ENCODE measurements at places on chromosomes 5 and 9.

DNA sequence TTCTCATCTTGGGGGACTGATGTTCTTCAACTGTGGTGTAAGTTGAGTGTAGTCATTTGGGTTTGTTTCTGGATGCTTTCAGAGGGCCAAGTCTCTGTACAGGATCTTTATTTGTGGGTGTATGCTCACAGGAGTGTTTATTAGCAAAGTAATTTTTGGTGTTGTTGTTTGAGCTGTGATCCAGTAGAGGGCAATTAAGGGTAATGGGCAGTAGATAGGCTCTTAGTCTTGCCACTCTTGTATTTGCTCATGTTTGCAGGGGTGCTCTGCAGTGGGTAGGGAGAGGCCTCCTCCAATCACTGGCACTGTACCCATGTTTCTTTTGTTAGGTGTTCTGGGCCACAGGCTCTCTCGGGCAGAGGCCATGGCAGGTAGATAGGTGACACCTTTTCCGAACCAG is 45.9 kb upstream of the ITGA2 start:
- no peaks in the 10 kb centered on the region for H3K27me3 ChIP-seq
- DNase-seq = no peak
- H3K4me3 ChIP-seq = no peak overlapping the region
- H3K36me3 ChIP-seq = no peaks in the 10 kb centered on the region

DNA sequence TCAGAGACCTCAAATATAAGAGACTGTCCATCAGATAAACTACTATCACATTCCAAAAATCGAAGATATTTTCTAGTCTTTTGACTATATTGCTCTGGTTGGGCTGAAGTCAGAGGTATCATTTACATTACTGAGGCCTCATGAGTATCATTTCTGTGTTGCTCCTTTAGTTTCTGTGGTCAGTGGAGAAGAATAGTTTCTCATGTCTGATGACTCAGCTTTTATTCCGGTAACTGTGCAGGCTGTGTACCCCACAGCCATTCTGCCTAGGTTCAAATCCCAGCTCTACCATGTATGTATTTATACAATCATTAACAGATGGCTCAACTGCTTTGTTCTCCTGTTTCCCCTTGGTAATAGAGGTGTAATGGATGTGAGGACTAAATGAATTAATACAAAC is 179.3 kb downstream of the ALDH1A1 start:
- H3K27ac ChIP-seq = no peak overlapping the region
- H3K4me1 ChIP-seq = no peaks in the 10 kb centered on the region
- no peaks in the 10 kb centered on the region for H3K36me3 ChIP-seq
- H3K27me3 ChIP-seq = peaks cover 11% of the 10 kb centered on the region
- no peak for DNase-seq
- no peak overlapping the region for H3K4me3 ChIP-seq

DNA sequence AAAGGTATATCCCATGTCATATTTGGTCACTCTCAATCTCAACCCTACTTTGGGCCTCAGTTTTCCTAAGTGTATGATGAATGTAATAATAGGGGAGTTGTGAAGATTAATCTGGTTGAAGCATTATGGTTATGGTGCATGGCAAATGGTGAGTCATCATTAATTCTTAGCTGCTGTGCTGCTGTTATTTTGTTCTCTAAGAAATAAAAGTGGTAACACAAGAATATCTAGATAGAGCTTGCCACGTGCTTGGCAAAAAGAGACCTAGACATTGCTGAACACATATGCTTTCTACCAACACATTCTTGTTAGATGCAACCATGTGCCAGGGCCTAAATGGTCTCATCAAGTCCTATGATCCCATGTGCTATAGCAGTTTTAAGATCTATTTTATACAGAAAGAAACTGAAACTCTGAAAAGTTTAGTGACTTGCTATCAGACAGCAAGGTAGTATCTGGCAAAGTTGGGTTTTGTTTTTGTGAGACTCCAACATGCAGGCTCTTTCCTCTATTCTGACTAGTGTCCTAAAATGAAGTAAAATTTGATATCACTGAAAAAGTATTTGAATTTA is 699.9 kb upstream of the MEF2C start:
- no peak overlapping the region for H3K4me3 ChIP-seq
- DNase-seq = no peak
- H3K36me3 ChIP-seq = no peaks in the 10 kb centered on the region
- H3K4me1 ChIP-seq = no peaks in the 10 kb centered on the region

GRCh38 chr5:105088102-105088501 is 1525.5 kb upstream of the NUDT12 start:
- no peaks in the 10 kb centered on the region for H3K27me3 ChIP-seq
- H3K4me1 ChIP-seq = no peaks in the 10 kb centered on the region
- H3K4me3 ChIP-seq = no peak overlapping the region
- no peak for DNase-seq
- H3K36me3 ChIP-seq = no peaks in the 10 kb centered on the region

- no peaks in the 10 kb centered on the region for H3K4me1 ChIP-seq
- no peaks in the 10 kb centered on the region for H3K27me3 ChIP-seq
- no peak for DNase-seq
- no peak overlapping the region for H3K4me3 ChIP-seq
Observed at GRCh38 chr5:2899311-2899710, 147.8 kb upstream of the IRX2 start.

DNA sequence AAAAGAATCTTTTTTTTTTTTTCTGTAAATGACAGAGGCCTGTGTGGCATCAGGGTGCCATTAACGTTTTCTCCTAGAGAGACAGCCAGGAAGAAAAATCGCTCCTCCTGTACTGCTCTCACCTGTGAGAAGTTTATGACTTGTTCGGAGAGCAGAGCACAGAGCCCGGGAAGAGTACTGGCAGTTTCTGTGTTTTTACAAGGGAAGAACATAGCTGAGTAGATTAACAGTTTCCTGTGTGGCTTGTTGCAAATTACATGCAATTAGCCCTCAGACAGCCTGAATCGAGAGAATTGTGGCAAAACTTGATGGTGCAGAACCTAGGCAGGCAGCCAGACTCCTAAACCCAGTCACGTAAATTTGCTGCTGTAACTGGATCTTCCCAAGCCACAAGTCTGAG is 32.1 kb downstream of the PRKACG start:
- DNase-seq = no peak
- no peaks in the 10 kb centered on the region for H3K36me3 ChIP-seq
- H3K27me3 ChIP-seq = peaks cover 6% of the 10 kb centered on the region

DNA sequence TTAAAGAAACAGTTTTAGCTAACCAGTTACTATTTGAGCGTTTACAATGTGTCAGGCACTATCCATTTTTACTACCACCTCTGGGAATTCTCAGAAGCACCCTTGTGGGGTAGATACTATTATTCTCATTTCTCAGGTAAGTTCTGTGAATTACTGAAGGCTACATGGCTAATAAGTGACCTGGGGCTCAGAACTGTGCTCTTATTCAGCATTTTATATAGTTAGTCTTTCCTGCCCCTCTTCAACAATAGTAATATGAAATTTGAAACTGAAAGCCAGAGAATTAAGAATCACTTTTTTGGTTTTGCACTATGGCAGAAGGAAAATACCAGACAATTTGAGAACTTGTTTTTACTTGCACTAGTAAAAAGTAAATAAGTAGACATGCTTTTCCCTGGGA is 11.8 kb downstream of the ELL2 start:
- no peaks in the 10 kb centered on the region for H3K27me3 ChIP-seq
- H3K36me3 ChIP-seq = peaks cover 3% of the 10 kb centered on the region
- H3K4me3 ChIP-seq = no peak overlapping the region
- DNase-seq = no peak
- no peak overlapping the region for H3K27ac ChIP-seq

GRCh38 chr5:149002053-149002452 is 60.8 kb downstream of the SH3TC2 start:
- peaks cover 14% of the 10 kb centered on the region for H3K27me3 ChIP-seq
- no peaks in the 10 kb centered on the region for H3K36me3 ChIP-seq
- DNase-seq = no peak

DNA sequence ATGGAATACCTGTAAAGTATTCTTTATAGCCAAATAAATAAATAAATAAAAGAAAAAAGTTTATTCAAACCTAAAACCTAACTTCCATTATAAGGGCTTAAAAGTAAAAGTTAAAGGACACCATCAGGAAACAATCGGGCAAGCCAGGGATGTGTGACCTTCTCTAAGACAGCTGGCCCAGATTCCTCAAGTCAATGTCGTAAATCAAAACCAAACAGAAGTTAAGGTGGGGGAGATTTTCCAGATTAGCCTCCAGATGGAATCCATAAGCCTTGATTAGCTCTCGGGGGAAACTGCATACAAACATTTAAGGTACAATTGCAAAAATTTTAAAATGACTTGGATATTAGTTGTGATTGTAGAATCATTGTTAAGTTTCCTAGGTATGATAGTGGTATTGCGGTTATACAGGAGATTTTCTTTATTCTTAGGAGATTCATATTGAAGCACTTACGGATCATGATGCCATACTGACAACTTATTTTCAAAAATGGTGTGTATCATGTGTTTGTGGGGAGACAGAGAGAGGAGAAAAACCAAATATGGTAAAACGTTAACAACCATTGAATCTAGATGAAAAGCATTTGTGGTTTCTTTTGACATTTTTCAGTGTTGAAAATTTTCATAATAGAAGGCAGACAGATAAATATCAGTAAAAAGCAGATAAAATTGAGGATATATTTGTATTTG is 21.5 kb upstream of the MGAT1 start:
- peaks cover 4% of the 10 kb centered on the region for H3K36me3 ChIP-seq
- peaks cover 27% of the 10 kb centered on the region for H3K4me1 ChIP-seq
- no peaks in the 10 kb centered on the region for H3K27me3 ChIP-seq
- H3K27ac ChIP-seq = peak overlapping the region; percentile 19
- H3K4me3 ChIP-seq = peak overlapping the region; percentile 10

DNA sequence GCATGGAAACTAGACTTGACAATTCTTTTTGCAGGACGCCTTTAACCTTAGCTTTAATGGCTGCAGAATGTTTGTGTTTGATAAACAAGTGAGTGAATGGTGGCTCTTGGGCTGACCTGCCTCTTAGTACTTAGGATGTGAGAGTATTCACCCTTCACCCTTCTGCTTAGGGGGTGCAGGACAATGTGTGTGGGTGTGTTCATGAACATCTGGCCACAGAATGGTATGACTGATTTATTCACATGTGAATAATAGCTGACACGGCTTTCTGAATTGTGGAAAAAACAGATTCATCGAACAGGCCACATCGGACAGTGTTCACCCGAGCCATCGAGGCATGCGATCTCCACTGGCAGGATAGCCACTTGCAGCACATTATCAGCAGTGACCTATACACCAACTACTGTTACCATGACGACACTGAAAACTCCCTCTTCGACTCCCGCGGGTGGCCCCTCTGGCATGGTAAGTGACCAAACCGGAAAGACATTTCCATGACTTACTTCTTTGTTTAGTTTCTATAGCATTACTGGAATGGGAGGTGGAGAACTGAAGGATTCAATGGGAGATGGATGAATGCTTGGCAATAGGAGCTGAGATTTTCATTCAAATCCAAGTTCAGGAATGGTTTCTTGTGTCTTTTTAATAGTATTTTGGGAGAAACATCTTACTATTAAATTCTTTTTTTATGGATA is 193.6 kb downstream of the ZSWIM6 start:
- peaks cover 55% of the 10 kb centered on the region for H3K36me3 ChIP-seq
- H3K4me1 ChIP-seq = no peaks in the 10 kb centered on the region
- H3K27ac ChIP-seq = no peak overlapping the region
- no peak for DNase-seq
- no peak overlapping the region for H3K4me3 ChIP-seq

GRCh38 chr9:114321759-114322158 is 1.1 kb upstream of the ORM1 start:
- no peaks in the 10 kb centered on the region for H3K4me1 ChIP-seq
- peaks cover 9% of the 10 kb centered on the region for H3K27me3 ChIP-seq
- DNase-seq = no peak
- H3K4me3 ChIP-seq = no peak overlapping the region
- no peaks in the 10 kb centered on the region for H3K36me3 ChIP-seq

GRCh38 chr5:137791799-137792198 is 37.6 kb upstream of the HNRNPA0 start:
- DNase-seq = no peak
- no peak overlapping the region for H3K4me3 ChIP-seq
- H3K4me1 ChIP-seq = peaks cover 5% of the 10 kb centered on the region
- H3K36me3 ChIP-seq = no peaks in the 10 kb centered on the region
- H3K27me3 ChIP-seq = no peaks in the 10 kb centered on the region

GRCh38 chr9:126516936-126517832 is 96.5 kb upstream of the LMX1B start:
- peak; percentile 27 for DNase-seq
- peaks cover 17% of the 10 kb centered on the region for H3K4me1 ChIP-seq
- H3K36me3 ChIP-seq = no peaks in the 10 kb centered on the region

- H3K4me1 ChIP-seq = no peaks in the 10 kb centered on the region
- no peak overlapping the region for H3K27ac ChIP-seq
- no peaks in the 10 kb centered on the region for H3K36me3 ChIP-seq
- DNase-seq = no peak
- H3K4me3 ChIP-seq = no peak overlapping the region
Observed at GRCh38 chr5:111689357-111689935, 67.5 kb downstream of the NREP start.

DNA sequence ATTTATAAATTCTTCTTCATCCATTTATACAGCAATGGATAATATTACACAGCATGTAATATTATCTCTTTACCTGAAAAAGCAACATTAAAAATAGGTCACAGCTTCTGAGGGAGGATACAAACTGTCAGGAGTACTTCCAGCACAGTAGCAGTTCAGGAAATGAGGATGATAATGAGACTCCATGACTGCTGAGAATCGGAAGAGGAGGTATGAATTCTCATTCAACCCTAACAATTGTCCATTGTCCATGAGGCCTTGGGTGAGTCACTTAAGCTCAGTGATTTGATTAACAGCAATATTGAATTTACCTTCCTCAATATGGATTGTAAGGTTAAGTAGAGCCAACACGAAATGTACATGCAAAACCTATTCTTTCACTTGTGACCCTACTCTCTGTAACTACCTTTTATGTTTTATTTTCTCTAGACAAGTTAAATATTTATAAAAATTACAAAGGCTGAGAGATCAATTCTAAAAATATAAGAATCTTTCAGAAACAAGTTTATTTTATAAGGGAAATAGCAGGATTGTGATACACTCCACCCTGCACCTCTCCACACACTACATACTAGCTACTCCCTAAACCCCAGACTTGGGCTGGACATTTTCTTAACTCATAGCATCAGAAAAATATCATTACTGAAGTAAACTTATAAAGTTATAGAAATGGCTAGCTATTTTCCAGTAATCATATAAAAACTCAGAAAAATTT is 159.1 kb upstream of the ACOT12 start:
- H3K27me3 ChIP-seq = no peaks in the 10 kb centered on the region
- peaks cover 8% of the 10 kb centered on the region for H3K4me1 ChIP-seq
- no peak overlapping the region for H3K4me3 ChIP-seq
- no peaks in the 10 kb centered on the region for H3K36me3 ChIP-seq
- H3K27ac ChIP-seq = no peak overlapping the region

GRCh38 chr5:35374584-35374983 is 144.3 kb upstream of the PRLR start:
- H3K4me3 ChIP-seq = no peak overlapping the region
- no peaks in the 10 kb centered on the region for H3K4me1 ChIP-seq
- H3K27me3 ChIP-seq = peaks cover 11% of the 10 kb centered on the region
- no peaks in the 10 kb centered on the region for H3K36me3 ChIP-seq
- no peak for DNase-seq

GRCh38 chr5:59158165-59158564 is 575.3 kb downstream of the RAB3C start:
- no peak overlapping the region for H3K27ac ChIP-seq
- H3K36me3 ChIP-seq = no peaks in the 10 kb centered on the region
- peaks cover 10% of the 10 kb centered on the region for H3K4me1 ChIP-seq
- DNase-seq = no peak
- H3K27me3 ChIP-seq = no peaks in the 10 kb centered on the region
